ENCODE measurements at places on chromosomes 1 and 21.
A peak's percentile ranks its signal among the peaks of the same experiment; 100 is the strongest.

DNA sequence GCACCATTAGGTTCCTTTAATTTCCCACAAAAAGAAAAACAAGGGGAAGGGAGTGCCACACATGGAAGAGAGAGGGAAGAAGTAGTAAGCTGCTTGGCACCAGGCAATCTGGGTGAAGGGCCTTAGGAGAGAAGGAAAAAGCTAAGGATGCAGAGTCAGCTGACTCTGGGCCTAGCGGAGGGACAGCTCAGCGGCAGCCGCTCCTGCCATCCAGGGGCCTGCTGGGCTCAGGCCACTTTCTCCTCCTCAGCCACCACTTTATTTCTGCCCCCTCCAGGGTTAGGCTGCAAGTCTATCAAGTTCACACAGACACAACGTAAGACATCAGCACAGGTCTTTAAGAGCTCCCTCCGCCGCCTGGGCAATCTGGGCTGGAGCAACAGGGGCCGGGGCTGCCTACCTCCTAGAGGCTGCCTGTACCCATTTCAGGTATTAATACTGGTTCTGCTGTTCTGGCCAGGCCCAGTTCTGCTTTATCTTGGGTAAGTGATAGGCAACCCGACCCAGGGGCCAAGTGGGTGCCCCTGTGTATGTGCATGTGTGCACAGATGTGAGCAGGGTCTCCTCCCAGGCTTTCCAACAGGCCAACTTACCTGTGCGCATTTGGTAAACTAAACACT lies 53.6 kb downstream of the SLC45A1 start:
- no peak for DNase-seq

- DNase-seq = no peak
Measured at GRCh38 chr21:42199868-42200463, 19.0 kb upstream of the ABCG1 start.

GRCh38 chr1:222443566-222443965 lies 104.3 kb downstream of the HHIPL2 start:
- DNase-seq = no peak

DNA sequence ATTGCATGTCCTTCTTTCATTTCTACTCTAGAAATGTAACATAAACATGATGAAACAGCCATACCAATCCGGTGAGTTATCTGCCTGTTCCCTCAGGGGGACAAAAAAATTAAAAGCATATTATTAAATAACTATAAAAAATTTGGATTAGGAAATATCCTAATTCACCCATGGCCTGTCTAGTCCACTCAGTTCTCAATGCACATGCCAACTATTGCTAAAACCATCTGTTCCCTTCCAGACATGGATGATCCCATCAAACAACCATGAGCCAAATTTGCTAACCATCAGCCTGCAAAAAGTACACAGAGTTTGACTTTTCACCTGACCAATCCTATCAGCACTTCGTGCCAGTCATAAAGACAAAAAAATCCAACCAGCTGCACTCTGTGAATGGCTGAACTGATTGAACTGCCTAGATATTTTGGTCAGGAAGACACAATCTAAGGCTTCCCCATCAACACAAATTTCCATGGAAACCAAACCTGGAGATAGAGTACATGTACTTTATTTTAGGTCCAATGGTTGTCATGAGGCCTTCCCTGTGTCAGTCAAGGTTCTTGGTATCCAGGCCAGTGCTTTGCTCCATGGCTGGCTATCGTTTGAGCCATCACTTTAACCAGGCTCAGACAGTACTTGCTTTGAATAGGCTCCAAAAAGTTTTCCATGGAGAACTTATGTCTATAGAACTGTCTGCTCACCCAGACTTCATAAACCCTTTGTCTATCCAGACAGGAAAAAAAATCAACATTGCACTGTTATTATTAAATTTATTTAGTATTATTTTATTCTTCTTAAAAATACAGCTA lies 570.8 kb downstream of the LTN1 start:
- no peak for DNase-seq

DNA sequence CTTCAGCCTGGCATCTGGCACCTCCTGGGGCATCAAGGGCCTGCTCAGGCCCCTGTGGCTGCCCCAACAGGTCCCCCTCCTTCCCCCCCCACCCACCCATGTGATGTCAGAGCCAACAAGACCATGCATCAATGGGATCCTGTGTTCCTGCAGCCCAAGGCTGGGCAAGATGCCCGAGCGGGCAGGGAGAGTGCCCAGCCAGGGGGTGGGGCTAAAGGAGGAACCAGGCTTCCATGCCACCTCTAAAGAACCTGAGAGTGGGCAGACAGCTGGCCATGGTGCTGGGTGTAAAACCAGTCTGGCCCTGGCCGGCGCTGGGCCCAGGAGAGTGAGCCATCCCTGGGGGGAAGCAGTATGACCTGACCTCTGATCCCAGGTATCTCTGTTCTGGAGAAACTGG lies 7.6 kb downstream of the COL16A1 start:
- peak; percentile 84 for DNase-seq

GRCh38 chr1:171784784-171785183 lies 3.3 kb downstream of the METTL13 start:
- DNase-seq = no peak

DNA sequence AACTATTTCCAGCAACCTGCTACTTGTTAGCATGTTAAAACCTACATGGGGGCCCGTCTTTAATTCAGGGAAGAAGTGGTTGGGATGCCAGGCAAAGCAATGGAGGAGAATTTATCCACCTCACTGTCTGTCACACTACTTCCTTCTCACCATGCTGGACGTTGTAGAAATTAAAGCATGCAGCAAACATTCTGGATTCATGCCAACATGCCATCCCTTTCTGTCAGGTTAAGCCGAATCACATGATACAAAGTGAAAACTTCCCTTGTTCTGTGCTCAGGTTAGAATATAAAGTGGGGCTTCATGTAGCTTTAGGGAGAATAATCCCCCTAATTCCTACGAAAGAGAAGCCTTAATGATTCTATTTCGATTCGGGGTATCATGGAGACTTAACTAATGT lies 95.5 kb downstream of the ERG start:
- DNase-seq = no peak

DNA sequence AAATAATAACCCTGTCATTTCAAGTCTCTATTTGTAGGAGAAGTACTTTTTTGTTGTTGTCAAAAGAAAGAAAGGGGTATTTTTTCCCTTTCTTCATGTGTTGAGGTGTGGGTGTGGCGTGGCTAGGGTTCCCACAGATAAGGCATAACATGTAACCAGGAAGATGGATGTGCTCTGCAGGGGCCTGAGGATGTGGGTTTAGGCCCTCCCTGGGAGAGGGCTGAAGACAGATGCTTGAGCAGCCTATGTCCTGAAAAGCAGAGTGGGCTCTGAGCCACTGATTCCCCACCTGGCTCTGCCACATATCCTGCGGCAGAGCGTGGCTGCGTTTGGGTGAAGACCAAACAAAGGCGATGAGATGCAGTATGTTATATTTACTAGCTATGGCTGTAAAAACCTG lies 13.9 kb upstream of the ADAR start:
- no peak for DNase-seq

GRCh38 chr1:174160109-174160473 lies 771 bp downstream of the RABGAP1L start:
- no peak for DNase-seq

DNA sequence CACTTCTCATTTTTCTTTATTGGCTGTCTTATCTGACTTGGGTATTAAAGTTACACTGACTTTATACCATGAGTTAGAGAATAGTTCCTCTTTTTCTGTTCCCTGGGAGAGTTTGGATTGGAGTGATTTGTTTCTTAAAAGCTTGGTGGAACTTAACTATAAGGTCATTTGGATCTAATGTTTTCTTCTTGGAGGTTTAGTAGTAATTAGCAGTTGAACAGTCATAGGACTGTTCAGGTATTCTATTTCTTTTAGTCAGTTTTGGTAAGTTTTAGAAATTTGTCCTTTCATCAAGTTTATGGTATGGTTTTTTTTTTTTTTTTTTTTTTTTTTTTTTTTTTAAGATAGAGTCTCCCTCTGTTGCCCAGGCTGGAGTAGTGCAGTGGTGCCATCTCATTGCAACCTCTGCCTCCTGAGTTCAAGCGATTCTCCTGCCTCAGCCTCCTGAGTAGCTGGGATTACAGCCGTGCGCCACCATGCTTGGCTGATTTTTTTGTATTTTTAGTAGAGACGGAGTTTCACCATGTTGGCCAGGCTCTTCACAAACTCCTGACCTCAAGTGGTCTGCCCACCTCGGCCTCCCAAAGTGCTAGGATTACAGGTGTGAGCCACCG lies 6.3 kb downstream of the TTC3 start:
- DNase-seq = no peak

DNA sequence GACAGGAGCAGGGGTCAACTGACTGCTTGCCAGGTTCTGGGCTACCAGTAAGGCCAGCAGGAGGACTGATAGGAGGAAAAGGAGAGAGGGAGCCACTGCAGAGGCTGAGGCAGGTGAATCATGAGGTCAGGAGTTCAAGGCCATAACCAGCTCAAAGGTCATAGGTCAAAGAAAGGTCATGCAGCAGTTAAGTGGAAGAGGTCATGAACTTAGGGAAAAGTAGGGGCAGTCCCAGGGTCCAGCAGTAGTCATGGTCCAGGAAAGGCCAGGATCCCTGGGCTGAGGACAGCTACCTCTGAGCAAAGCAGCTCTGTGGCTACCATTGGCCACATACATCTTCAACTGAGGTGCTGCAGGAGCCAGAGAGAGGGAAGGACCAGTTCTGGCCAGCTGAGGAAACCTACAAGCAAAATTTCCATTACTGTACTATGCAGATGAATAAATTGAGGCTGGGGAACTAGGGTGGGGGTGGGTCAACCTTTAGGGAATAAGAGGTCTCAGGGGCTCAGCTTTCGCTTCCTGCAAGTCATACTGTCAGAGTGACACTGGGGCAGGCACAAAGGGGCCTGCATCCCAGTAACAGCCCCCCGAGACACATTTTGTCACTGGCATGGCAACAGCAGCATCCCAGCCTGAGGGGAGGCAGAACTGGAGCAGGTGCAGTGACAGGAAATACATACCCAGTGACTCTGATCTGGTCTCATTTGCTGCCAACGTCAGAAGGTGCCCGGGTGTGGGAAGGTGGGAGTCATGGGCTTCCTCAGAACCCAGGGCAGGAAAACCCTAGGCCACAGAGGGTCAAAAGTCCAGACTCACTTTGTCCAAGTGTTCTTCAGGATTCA lies 5.2 kb upstream of the INPP5B start:
- no peak for DNase-seq

- no peak for DNase-seq
Measured at GRCh38 chr1:103256490-103256889, 148.2 kb upstream of the COL11A1 start.

DNA sequence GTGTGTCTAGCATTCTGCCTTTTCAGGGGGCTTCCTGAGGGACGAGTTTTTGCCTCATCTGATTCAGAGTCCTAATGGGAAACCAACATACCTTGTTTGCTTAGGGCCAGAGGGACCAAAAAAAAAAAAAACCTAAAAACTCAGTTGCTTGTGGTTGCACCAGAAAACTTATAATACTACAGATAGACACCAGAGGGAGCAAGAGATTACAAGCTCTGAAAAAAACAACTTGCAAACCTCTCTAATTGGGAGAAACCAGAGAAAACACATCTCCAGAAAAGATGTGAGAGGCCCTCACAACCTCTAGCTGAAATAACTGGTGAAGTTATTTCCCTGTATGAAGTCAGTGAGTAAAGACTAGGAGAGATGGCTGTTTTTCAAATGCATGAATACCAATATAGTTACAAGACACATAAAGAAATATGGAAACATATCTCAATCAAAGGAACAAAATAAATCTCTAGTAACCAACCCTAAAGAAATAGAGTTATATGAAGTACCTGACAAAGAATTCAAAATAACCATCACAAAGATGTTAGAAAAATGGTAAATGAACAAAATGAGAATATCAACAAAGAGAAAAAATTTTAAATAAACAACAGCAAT lies 233.7 kb upstream of the NFIA start:
- no peak for DNase-seq

DNA sequence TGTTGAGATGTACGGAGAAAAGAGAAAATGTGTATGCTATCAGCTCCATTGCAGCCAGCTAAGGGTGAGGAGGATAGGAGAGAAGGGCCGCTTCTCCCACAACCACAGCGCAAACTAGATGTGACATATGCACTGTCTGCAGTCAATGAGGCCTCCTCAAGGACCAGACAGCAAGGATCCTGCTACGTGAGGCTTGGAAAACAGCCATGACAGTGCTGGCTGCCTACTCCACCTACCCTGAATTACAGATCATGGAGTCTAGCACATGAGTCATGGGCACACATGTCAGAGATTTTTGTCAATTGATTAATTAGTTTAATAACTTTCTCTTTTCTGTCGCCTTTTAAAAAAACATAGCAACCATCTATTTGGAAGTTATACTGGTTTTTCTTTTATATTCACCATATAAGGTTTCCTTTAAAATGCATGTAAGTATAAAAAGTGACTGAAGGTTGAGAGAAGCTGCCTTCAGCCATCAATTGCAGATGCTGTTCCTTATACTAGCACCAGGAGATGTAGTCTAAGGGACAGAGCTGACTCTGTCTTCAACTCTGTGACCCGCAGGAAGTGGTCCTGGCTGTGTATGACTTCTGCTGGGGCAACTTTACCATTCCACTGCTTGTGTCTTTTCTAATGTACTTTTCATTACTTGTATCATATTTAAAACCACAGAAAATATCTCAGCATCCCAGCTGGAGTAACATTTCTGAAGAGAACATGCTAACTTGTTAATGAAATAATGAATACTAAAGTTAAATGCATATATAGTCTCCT lies 3.1 kb downstream of the VPS26C start:
- no peak for DNase-seq

Measured in hippocampal formation (tissue), 2 donors.